ENCODE measurements at places on chromosomes 5 and 9.

- no peak for DNase-seq
These were observed 24.9 kb downstream of the ADAM19 start for GRCh38 chr5:157550663-157551062.

- DNase-seq = no peak
These were observed 1888.4 kb downstream of the MAT2B start for GRCh38 chr5:165393839-165394238.

- DNase-seq = no peak
These were observed 7.6 kb downstream of the TGFBI start for GRCh38 chr5:136036293-136036911.

DNA sequence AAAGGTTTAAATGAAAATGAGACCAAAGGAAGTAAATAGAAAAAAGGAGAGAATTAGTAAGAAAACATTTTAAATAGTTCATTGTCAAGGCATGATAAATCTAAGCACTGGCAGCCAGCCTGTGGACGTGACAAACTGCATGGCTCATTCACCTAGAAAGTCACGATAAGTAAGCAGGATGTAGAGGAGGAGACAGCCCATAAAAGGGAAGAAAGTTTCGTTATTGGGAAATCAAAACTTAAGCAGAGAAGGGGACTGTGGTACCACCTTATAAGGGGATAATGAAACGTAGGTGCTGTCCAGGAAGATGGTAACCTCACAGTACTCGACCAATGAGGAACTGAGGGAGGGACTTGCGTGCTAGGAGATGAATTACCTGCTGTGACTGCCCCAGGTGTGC is 494.5 kb upstream of the GRAMD2B start:
- DNase-seq = no peak

- no peak for DNase-seq
These were observed 35.9 kb upstream of the UBAP2 start for GRCh38 chr9:34084562-34084961.

- DNase-seq = peak; percentile 53
These were observed 227.3 kb downstream of the LURAP1L start for GRCh38 chr9:13001989-13002580.

GRCh38 chr5:43305948-43306565 is 7.2 kb downstream of the HMGCS1 start:
- DNase-seq = peak; percentile 75

DNA sequence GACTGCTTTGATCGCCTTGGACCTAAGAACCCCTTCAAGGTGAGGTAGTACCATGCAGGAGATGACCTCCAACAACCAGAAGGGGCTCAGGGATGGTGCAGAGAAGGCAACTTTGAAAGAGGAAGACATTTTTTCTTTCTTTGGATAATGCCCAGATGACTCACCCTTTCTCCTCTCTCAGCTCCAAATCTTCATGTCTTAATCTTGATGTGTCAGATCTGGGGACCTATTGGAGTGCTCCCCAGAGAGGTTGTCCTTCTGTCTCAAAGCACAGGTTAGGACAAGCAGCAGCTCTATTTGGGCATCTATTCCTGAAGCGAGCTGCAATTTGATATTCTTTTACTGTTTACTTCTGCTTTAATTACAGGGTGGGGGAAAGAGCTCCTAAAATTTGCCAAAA is 229.9 kb upstream of the MAP3K1 start:
- DNase-seq = peak; percentile 62

GRCh38 chr5:154176181-154176580 is 14.4 kb upstream of the GALNT10 start:
- DNase-seq = no peak

DNA sequence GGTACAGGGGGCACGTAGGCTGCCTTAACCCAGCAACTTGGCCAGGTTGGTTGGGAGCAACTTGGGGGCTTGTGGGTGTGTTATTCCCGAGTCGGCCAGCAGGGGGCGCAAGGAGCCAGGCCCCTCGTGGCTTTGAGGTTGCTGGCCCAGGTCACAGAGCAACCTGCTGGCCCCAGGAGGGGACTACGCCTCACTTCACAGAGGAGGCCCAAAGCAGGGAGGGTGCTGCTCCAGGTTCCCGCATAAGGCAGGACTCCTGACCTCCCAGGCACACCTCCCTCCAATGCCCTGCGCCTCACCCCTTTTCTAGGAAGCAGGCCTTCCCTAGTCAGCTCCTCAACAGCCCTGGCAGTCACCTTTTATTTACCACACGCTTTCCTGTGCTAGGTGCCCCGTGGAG is 18.1 kb downstream of the KYAT1 start:
- DNase-seq = peak; percentile 61

DNA sequence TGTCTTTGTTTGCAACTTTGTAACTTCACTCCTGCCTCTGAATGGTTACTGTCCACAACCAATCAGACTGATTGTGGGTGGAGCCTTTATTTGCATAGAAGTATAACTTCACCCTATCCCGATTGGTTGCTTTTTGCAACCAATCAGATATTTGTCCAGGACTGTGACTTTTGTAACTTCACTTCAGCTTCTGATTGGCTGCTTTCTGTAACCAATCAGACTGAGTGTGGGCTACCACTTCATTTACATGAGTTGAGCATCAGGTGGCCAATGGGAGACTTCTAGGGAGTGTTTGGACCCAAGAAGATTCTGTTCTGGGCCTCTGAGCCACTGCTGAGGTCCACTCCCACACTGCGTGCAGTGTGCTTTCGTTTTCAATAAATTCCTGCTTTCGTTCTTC is 1810.7 kb upstream of the CDH6 start:
- no peak for DNase-seq

All from NCI-H69 (cell line).